HepG2 (cell line): ENCODE measurements at places on chromosomes 11 and 22. TPM values are rescaled to one million over a fixed set of nuclear protein-coding genes. Genes with fewer than 3 reads are reported as not detected.

The LYVE1 gene
- 0.82 and 1.2 TPM in 2 replicates for polyA plus RNA-seq

The NRXN2 gene
- polyA plus RNA-seq: 0.03 TPM in 1 of 2 replicates, not detected in the other

The GGTLC3 gene
- polyA plus RNA-seq: 0.12 and 0.22 TPM in 2 replicates

The CTSW gene
- 0.09 TPM in 1 of 2 replicates, not detected in the other for polyA plus RNA-seq

The SIRT3 gene
- polyA plus RNA-seq: 18.2 and 19.0 TPM in 2 replicates

DNA sequence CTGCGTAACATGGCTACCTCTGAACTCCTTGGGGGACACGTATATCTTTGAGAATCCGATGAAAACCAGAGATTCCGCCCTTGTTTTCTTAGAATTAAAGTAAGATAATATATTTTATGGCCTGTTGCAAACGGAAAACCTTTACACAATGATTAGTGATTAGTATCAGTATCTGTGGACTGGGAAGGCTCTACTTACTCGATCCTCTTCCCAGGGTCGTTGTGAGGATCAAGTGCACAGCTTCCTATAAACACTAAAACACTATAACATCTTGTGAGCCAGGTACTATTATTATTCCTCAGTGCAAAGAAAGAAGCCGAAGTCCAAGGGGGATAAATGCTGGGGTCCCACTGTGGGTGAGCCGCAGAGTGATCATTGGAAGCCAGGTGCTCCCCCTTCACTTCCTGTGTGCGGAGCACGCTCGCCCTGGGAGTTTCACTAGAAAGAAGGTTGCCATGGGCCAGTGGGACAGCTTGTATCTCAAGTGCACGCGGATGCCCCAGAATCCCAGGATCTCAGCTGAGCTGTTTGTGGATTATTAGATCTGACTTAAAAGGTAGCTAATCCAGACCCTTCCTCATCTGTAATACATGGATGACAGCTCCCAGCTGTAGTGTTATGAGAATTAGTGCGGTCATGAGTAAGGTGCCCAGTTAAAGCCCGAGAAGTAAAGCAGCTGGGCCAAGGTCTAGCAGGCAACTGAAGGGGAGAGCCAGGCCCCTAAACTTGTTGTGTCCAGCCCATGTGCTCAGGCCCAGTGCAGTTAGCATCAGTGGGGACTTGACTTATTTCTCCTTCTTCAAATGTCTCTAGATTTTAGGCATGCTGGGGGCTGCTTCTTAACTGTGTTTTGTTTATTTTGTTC, 839 bp downstream of the CBY1 start:
- DNase-seq: peak; percentile 13

GRCh38 chr11:78876676-78877075, 302.0 kb upstream of the NARS2 start:
- DNase-seq: no peak

- no peak for DNase-seq
Observed at GRCh38 chr11:81987829-81988472, 745.7 kb downstream of the FAM181B start.

- DNase-seq: no peak
Observed at GRCh38 chr11:6574816-6575715, 28.4 kb downstream of the RRP8 start.

- DNase-seq: no peak
Observed at GRCh38 chr22:39933741-39934140, 26.5 kb upstream of the TMA7B start.

- no peak for DNase-seq
Observed at GRCh38 chr11:44399968-44400367, 90.0 kb upstream of the ALX4 start.
